Heart right ventricle (tissue), 16 donors: ENCODE measurements at places on chromosomes 6 and 20. TPM values are rescaled to one million over a fixed set of nuclear protein-coding genes. Genes with fewer than 3 reads are reported as not detected.
A peak's percentile ranks its signal among the peaks of the same experiment; 100 is the strongest.

GRCh38 chr6:14722704-14723103 lies 523.2 kb upstream of the JARID2 start:
- no peak overlapping the region for H3K27ac ChIP-seq
- H3K4me1 ChIP-seq: peaks cover 19% of the 10 kb centered on the region
- no peak for DNase-seq
- no peaks in the 10 kb centered on the region for H3K36me3 ChIP-seq

DNA sequence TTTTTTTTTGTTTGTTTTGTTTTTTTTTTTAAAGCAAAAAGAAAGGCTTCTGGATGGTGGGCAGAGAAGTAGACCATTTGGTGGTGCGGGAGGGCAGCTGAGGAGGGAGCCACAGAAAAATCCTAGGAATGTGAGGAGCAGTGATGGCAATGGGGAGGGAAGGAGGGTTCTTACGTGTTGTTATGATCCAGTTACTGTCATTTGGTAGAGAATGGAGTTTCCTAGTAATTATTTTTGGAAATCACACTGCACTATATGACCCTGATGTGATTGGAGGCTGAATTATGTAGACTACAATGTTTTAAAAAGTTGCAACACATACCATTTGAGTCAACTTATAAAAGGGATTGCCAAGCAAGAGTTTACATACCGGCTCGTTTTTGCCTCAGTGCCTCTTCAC lies 22.1 kb downstream of the ADGRF5 start:
- no peak for DNase-seq
- no peaks in the 10 kb centered on the region for H3K27me3 ChIP-seq
- no peak overlapping the region for H3K27ac ChIP-seq

DNA sequence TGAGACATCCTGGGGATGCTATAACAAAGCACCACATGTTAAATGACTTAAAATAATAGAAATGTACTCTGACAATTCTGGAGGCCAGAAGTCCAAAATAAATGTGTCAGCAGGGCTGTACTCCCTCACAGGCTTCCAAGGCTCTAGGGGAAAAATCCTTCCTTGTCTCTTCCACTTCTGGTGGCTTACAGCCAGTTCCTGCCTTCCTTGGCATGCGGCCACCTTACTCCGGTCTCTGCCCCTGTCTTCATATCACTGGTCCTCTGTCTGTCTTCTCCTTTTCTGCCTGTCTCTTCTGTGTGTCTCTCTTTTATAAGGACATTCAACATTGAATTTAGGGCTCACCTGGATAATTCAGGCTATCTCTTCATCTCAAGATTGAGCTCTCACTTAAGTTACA lies 155.3 kb upstream of the SYNCRIP start:
- DNase-seq: no peak
- H3K27ac ChIP-seq: no peak overlapping the region
- H3K36me3 ChIP-seq: no peaks in the 10 kb centered on the region
- no peak overlapping the region for H3K4me3 ChIP-seq

DNA sequence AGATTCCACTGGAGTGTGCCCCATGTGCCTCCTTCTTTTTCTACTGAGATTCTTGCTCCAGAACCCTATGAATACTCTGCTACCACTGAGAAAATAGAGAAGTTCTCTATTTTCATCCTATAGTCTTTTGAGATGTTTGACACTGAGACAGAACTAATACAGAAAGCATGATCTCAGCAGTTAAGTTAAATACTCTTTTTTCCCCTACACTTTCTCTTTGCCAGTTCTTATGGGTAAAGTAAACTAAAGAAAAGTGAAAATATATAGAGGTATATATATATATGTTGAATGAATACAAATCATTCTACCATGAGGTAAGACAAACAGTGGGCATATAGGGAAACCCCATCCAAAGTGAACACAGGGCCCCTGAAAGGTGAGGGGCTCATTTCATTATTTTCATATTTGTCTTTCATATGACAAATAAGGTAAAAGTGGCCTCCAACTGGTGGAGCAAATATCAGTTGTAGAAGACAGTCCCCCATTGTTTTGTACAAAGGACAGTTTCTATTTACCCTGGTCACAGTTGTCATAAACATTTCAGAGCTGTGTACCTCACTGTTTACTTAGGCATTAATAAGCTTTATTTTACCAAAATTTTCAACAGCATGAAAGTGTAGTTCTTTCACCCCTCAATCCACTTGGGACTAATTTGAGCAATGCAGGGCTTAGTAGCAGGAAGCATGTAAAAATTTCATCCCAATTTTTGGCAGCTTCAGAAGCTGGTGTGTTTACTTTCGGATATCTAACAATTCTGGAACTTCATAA lies 188.3 kb upstream of the MARCKS start:
- no peak overlapping the region for H3K4me3 ChIP-seq
- H3K27ac ChIP-seq: peak overlapping the region; percentile 56
- H3K36me3 ChIP-seq: no peaks in the 10 kb centered on the region
- H3K27me3 ChIP-seq: no peaks in the 10 kb centered on the region
- H3K4me1 ChIP-seq: peaks cover 38% of the 10 kb centered on the region

DNA sequence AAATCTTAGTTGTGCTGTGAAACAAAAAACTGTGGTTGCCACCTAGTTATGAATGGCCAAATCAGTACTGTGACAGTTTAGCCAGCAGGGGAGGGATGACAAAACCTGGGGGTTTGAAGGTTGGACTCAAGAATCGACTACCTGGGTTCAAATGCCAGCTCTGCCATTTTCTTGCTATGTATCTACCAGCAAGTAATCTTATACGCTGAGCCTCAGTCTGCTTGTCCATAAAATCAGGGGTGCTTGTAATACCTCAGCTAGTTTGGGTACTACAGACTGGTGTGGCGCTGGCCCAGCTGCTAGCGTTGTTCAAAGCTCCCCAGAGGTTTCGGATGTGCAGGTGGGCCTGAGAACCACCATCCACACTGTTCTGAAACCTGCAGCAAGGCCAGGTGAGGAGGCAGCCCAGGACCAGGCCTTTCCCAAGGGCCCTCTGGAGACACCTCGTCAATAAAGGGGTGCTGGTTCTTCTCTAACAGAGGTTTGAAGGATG lies 40.4 kb downstream of the TRAM2 start:
- no peaks in the 10 kb centered on the region for H3K4me1 ChIP-seq
- no peaks in the 10 kb centered on the region for H3K27me3 ChIP-seq
- no peak overlapping the region for H3K27ac ChIP-seq
- H3K4me3 ChIP-seq: no peak overlapping the region
- no peaks in the 10 kb centered on the region for H3K36me3 ChIP-seq

DNA sequence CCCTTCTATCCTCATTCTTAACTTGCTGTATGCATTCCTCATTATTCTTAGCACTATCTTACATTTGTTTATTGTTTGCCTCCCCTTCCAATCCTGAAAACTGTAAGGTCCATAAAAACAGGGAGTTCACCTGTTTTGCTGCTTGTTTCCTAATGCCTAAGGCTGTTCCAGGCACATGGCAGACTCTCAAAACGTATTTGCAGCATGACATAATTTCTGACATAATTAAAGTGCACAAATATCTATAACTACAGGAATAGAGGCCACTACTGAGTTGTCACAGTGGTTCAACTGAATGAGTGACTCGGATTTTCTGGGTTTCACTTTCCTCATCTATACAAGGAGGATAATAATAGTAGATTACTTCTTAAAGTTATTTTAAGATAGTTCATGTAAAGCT lies 83.0 kb downstream of the HFE start:
- peak overlapping the region; percentile 97 for H3K27ac ChIP-seq
- no peaks in the 10 kb centered on the region for H3K27me3 ChIP-seq
- H3K4me3 ChIP-seq: no peak overlapping the region
- DNase-seq: no peak
- peaks cover 13% of the 10 kb centered on the region for H3K4me1 ChIP-seq

DNA sequence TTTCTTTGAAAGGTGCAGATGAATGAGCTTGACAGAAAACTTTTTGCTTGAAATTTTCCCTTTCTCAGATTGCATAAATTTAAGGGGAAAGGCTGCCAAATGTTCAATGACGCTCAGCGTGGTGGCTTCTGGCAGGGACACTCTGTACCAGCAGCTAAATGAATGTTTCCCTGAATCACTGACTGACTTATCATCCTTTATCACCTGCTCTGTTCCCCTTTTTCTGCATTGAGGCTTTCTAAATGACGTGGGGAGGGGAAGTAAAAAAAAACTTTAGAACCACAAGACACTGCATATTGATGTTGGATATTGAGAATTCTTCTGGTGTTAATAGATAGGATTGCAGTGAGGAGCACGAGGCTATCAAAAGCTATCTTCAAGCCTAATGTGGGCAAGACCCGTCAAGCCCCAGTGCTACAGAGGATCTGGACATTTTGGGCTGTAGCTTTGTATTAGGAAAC lies 46.9 kb upstream of the ENPP5 start:
- no peak for DNase-seq
- peaks cover 4% of the 10 kb centered on the region for H3K36me3 ChIP-seq
- H3K4me1 ChIP-seq: peaks cover 39% of the 10 kb centered on the region
- no peak overlapping the region for H3K27ac ChIP-seq

RSPH9 gene
- total RNA-seq: not detected

MAS1 gene
- total RNA-seq: not detected

PHACTR3 gene
- total RNA-seq: 0.51 TPM

LY6G6C gene
- total RNA-seq: not detected

FOXA2 gene
- total RNA-seq: not detected

BPIFA1 gene
- total RNA-seq: not detected
